ENCODE measurements at places on chromosomes 3 and 15.

GRCh38 chr3:59467476-59467875, 417.7 kb upstream of the CFAP20DC start:
- DNase-seq: no peak

DNA sequence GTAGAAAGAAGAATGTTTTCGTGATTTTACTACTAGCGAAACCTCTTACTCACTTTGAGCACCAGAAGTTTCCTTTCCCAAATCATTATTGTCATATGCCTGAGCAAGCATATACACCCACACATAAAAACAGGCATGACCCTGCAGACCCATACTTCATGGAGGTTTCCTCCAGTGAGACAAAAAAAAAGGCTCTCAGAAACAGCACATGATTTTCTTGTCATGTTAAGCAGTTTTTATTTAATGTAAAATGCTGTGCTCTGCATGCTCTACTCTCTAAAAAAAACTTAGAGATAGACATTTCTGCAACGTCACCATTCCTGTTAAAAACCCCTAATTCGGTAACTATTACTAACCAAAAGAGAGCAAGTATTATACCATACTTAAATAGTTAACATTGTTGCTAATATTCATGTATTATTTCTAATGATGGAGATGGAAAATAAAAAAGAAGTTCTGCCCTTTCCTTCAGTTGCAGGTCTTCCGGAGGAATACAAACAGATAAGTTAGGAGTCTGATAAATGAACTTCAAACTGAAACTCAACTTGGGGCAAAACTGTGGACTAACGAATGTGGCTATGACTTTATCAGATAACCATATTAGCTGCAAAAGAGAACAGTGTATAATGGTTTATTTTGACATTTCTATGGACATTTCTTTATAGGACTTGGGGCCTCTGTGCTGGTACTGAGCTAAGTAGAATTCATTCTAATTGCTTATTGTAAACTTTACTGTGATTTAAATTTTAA, 15.9 kb downstream of the CD200R1 start:
- DNase-seq: no peak

GRCh38 chr15:61480295-61480694, 251.2 kb upstream of the RORA start:
- DNase-seq: no peak

GRCh38 chr15:40846841-40847222, 3.0 kb downstream of the SPINT1 start:
- no peak for DNase-seq

GRCh38 chr15:39730552-39730951, 52.1 kb downstream of the FSIP1 start:
- DNase-seq: no peak

DNA sequence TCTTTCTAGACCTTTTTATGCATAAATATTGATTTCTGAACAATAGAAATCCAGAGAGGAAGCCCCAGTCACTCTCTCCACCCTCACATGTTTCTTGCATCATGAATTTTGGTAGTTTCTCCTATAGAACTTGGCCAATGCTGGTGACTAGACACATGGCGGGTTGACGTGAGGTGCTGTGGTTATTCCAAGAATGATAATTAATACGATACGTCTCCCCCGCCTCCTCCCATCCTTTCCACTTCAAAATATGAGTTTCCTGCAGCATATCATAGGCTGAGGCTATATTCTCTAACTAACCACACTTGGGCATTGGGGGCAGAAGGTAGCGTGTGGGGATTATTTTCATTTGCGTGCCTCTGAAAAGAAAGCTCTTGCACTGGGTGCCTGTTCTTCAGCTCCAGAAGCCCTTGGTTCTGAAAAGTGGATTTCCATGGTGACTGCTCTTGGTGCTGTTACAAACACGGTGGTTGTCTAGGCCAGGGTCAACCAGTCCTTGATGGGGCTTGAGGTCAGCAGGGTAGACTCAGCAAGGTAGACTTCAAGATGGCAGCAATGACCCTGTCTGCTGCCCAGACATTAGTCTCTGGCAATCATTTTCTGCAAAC, 5.3 kb downstream of the TNFSF10 start:
- no peak for DNase-seq

- DNase-seq: no peak
Observed at GRCh38 chr3:126865736-126866135, 117.2 kb upstream of the PLXNA1 start.

- peak; percentile 70 for DNase-seq
Observed at GRCh38 chr3:141412087-141412935, 44.0 kb downstream of the ZBTB38 start.

DNA sequence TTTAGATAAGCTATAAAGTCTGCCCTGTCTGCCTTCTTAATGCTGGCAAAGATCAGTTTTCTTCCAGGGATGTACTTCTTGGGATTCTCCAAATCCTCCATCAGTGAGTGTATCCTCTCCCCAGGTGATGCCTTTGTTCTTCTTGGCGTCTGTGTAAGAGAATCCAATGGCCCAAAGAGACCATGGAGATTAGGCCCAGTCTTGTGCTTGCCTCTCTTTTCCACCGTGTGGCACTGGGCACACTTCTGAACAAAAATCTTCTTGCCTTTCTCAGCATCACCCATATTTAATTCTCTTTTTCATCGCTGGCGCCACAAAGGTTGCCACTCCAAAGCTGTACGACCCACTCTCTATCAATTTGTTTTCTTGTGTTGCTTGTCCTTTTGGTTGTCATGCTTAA, 32.2 kb upstream of the TAMM41 start:
- DNase-seq: no peak

DNA sequence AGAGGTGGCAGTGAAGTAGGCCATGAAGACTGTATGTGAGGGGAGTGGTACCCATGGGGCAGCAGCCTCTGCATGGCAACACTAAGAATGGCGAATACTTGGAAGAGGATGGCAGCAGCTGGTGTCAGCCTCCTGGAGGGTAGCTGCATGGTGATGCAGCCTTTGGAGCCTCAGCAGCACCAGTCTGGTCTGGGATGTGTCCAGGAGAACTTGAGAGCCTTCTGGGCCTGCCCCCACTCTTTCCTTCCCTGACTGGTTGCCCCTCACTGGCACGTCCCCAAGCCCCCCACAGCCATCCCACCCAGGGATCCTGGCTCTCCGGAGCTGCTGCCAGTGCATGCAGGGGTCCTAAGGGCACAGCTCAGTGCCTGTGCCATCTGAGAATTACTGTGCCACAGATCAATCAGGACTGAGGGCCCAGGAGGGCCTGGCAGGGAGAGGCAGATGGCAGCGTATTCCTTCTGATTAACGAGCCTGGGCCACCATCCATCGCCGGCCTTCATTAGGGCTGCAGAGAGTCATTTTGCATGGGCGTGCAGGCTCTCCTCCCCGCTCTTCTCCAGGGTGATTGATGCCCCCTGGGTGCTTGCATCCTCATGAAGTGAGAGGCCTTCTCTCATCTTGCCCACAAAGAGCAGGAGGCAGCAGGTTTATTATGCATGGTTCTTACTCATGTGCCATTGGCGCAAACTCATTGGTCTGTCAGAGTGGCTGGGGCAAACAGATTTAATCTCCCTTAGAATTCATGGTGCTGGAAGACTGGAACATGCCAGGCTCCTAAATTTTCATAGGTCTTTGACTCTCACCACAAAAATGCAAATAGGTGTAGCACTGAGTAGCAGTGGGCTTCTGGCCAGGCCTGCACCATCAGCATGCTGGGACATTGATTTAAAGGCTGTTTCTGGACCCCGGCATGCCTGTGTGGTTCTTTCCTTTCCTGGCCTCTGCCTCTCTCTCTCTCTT, 116.8 kb downstream of the EPHB1 start:
- DNase-seq: no peak

- no peak for DNase-seq
Observed at GRCh38 chr3:184322731-184323487, 8.5 kb downstream of the EIF4G1 start.

GRCh38 chr3:107432013-107432515, 54.8 kb downstream of the CCDC54 start:
- DNase-seq: no peak

GRCh38 chr3:54877730-54878129, 50.1 kb downstream of the LRTM1 start:
- DNase-seq: no peak

DNA sequence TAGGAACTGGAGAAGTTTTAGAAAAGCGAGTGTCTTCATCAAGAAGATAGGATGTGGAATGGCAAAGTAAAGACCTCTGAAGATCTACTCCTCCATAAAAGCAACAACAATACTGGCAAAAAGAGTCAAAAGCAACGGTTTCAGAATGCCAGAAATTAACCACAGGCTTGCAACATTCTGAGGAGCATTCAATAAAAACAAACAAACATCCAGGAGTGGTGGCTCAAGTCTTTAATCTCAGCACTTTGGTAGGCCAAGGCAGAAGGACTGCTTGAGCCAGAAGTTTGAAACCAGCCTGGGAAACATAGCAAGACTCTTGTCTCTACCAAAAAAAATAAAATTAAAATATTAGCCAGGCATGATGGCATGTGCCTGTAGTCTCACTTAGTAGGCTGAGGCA, 143.2 kb upstream of the HACD2 start:
- no peak for DNase-seq

DNA sequence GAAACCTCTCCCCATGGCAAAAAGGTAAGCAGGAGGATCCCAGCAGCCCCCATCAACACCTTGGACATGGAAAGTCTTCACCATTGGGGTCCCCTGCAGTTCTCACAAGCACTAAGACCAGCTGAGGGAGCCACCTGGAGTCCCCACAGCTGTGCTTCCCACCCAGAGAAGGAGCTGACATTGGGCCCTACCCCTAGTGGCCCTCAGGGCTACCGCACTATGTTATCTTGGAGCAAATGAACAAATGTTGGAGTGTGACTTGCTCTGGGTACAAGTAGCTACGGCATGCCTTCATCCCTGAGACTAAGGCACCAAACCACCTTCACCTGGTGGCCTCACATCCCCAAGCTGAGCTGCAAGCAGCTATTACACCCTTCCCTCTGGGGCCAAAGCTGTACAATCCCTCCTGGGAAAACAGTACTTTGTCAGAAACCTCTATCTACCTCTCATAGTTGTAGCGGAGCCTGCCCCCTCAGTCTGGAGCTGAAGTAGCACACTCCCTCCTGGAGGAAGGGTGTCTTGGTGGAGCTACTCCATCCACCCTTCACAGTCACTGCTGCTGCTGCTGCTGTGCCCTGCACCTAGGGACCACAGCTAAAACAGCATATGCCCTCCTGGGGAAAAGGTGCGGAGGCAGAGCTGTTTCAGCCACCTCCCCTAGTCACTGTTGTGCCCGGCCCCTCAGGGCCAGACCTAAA, 42.7 kb downstream of the SERP1 start:
- DNase-seq: no peak

DNA sequence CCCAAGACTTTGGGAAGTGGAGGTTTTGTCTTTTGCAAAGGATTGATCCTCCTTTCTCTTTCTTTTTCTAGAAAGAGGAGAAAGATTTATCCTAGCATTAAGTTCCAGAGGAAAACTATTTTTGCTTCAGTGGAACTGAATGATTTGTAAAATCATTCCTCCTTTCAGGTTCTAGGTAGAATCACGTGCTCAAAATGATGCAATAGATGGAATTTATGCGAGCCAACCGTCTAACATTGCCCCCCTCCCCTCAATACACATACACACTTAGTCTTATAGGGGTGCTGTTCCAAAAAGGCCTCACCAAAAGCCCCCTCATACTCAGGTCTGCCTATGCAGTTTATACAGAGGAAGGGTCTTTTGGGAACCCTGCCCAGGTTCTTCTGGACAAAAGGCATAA, 85.3 kb downstream of the AQP9 start:
- DNase-seq: no peak

DNA sequence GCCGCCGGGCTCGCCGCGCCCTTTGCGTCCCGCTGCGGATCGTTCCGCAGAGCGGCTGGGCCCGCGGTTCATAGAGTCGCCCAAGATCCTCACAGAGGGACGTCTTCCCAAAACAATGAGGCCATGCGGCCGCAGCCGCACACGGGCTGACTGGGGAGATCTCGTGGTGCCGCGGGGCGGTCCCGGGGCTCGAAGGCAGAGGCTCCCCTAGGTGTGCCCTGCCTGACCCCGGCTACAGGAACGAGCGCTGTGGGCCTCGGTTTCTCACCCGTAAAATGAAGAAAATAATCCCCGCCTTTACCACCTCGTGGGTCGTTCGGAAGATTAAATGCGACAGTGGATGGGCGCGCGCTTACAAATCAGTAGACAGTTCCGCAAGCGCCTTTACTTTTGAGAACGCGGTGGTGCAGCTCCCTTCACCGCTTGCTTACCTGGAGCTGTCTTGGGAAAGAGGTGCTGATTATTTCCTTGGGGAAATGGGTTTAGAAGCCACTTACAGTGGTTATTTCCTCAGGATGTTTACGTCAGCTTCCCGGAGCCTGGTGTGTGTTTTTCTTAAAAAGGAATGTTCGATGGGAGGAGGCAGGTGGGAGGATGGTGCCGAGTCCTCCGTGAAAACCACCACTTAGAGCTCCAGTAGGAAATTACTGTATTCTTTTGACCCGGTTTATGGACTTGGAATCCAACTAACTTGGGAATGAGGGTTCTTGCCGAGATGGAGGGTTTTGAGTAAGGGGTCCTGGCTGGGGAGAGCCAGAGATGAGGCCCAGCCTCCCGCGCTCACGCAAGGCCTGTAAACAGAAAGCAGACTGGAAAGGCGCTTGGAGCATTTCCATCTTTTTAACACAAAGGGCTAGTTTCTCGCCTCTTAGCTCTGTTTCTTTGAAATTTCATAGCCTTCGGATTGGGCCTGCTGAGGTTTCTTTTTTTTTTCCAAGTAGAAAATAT, 1.9 kb upstream of the MEX3B start:
- DNase-seq: peak; percentile 43

DNA sequence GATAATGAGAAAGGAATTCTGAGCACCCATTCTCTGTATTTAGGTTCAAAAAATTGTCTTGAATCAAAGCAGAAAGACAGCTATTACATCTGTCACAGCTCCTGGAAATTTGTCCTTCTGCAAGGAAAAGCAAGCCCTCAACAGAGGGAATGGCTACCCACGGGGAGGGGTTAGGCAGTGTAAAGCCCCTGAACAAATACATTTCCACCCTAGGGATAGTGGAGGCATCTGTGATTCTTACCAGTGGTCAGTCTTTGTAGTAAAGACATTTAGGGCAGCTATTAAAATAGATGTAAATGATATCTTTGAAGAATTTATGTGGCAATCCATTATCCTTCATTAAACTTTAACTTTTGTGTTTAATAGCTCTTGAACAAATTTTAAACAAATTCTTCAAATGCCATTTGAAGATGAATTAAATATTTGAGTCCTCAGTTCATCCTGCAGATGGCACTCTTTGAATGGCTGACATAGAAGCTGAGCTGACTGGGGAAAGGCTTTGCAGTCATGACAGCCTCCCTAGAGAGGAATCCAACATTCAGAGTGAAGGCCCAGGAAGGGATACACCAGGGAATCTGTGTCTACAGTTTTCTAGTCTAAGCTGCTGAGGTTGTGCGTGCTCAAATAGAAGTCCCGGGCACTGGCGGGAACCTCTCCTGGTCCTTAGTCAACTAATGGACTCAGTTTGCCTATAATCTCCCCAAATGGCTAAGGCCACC, 359.7 kb upstream of the ROPN1 start:
- no peak for DNase-seq

Data from femur (tissue), 1 donor.